ENCODE measurements at places on chromosomes 6 and 20.

- DNase-seq, result no peak
Measured at GRCh38 chr6:44775121-44775520, 387.6 kb downstream of the CDC5L start.

DNA sequence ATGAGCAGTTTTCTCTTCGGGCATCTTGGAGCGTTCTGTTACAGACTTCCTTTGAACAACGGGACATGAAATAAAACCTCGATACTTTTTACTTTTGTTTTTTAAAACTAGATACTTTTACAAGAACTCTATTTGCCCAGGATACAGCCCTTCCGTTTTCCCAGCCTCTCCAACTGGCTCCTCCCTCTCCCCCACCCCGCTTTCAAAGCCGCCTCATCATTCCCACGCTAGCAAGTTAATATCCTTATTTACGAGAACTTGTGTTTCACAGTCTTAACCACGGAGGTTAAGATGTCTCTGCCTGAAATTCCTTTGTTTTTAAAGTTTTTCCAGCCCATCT is 241 bp upstream of the CFAP206 start:
- DNase-seq, result no peak

GRCh38 chr6:160678744-160679401 is 14.8 kb upstream of the LPA start:
- DNase-seq, result no peak

DNA sequence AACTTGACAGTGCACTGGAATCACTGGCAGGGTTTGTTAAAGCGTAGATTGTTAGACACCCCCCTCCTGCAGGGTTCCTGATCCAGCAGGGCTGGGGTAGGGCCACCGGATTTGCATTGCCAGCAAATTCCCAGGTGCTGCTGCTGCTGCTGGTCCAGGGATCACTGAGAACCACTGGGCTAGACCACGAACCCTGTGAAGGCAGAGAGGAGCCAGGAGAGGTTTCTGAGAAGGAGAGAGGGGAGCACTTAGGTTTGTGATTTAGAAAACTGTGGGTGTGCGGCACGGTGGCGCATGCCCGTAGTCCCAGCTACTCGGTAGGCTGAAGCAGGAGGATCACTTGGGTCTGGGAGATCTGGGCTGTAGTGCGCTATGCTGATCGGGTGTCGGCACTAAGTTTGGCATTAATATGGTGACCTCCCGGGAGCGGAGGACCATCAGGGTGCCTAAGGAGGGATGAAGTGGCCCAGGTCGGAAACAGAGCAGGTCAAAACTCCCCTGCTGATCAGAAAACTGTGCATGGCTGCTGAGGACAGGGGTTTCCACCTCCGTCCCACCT is 53.6 kb upstream of the FAM83D start:
- DNase-seq, result no peak

GRCh38 chr6:117829594-117830319 is 77.3 kb upstream of the SLC35F1 start:
- no peak for DNase-seq

DNA sequence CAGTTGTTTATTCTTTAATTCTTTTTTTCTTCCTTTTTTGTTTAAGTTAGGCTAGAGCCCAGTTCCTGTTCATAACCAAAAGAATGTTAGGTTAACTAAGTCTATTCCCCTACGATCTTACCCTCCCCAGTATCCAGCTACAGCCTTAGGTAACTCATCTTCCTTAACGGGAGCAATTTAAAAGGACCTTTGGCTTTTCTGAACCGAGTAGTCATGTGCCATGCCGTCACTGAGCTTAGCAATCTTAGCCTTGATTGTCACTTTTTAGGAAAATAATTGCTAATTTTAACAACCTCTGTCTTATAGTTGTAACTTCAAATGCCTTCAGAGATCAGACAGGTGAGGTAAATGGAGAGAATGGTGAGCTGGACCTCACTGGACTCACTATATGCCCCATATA is 6.2 kb downstream of the METTL24 start:
- no peak for DNase-seq

DNA sequence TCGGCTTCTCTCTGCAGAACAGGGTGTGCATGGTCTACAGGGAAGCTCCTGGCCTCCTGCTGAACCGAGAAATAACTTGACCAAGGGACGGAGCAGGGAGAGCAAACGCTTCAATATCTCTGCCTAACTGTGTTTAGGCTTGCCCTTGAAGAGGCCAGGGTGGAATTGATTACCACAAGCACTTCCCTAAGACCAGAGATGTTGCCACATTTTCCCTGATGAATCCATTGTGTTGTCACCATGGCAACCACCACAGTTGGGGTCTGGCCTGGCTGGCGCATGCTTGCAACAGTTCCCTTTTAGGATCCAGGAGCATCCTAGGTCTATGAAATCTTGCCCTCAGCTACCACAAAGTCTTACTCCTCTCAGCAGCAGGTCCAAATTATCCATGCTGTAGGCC is 213.5 kb upstream of the SULF2 start:
- DNase-seq, result no peak

DNA sequence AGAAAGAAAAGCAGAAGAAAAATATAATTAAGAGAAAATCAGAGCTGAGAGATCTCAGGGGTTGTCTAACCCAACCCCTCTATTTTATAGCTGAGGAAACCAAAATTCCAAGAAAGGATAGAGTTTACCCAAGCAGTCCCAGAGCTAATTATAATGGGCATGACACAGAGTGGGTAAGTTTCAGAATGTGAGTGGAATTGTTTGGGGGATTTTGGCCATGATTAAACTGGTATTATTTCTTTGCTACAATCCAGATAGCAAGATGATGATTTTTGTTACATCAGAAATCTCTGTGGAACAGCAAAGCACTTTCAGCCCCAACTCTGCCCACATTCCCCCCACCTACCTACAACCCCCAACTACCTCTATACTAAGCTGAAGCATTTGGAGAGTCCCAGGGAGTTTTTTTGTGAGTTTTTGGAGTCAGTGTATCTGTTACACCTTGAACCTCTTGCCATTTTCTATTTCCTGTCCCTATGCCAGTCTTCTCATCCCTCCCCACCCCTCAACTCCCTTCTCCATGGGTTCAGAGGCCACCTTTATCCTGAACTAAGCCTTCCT is 24.7 kb downstream of the POFUT1 start:
- no peak for DNase-seq

DNA sequence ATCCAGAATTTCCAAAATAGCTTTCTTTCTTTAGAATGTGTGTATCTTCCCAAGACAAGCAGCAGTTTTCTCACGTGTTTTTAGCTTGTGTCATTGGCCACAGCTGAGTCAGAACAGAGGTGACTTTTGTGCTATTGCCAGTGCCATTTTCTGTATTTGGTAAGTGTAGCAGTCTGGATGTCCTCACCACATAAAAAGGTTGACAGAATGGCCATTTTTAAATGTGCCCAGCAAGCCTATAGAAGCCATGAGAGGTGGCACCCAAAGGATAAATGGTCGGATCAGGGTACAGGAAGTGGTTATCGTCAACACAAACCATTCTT is 269.5 kb upstream of the HSF2 start:
- DNase-seq, result no peak

- DNase-seq, result no peak
Measured at GRCh38 chr6:56804996-56805395, 149.9 kb upstream of the BEND6 start.

GRCh38 chr20:34531608-34532265 is 15.5 kb downstream of the DYNLRB1 start:
- DNase-seq, result no peak

GRCh38 chr6:51487937-51488336 is 599.5 kb downstream of the PKHD1 start:
- DNase-seq, result no peak

- DNase-seq, result no peak
Measured at GRCh38 chr6:39880594-39880993, 53.7 kb downstream of the MOCS1 start.

DNA sequence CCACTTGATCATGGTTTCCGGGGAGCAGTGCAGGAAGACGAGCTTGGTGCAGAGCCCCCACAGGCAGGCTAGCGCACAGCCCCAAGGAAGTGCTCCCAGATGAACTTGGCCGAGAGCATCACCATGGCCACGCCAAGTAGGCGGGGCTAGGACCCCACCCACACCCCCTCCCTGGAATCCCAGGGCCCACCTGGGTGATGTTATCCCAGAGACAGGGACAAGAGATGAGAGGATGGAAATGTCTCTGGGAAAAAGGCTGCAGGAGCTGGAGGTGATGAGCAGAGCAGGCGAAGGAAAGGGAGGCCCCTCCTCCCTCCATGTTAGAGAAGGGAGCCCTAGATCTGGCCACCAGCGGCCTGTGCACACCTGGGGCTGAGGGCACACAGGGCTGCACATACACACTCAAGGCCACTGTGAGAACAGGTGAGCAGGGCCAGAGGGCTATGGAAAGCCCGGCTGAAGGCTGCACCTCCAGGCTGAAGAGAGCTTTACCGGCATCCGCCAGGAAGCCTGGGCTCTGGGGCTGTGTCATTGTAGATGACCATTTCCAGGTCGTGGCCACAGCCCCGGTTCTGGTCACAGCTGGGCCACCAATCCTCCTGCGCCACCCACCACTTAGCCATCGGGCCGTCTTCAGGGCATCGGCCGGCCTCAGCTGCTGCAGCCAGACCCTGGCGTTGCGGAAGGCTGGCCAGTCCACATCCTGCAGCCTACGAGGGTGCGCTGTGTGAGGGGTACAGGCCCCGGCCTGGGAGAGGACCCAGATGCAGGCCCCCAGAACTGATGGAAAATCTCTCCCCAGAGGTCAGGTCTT is 24.9 kb downstream of the NPEPL1 start:
- DNase-seq, result no peak

DNA sequence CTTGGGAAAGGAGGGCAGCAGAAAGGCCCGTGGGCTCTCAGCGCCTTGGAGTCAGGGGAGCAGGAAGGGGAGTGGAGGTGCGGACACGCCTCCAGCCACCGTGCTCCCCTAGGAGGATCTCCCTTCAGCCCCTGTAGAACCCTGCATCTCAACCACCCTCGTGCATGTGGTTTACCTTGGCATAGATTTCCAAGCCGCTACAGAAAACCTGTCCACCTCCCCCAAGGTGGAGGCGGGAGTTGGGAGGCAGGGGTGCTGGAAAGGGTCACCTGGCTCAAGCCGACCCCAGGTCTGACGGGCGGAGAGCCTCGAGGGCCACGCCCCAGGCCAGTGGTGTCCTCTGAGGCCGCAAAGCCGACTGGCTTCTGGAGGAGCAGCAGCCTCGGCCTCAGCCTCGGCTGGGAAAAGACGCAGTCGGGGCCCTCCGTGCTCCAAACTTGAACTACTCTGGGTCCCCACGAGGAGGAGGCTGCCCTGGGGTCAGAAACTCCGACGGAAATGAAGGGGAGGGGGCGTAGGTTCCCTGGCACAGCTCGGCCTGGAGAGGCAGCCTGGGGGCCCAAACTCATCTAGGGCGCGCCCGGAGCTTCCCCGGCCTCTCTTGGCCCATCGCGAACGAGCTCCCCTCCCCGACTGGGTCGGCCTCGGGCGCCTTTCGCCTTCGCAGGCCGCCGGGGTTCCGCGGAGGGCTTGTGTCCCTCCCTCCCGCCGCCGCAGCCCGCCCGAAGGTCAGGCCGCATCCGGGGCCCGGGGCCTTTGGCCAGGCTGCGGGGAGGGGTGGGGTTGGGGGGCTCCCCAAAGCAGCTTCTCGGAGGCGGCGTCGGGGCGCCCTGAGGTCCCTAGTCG is 6.3 kb upstream of the FOXF2 start:
- no peak for DNase-seq

GRCh38 chr6:132153221-132153898 is 202.2 kb upstream of the CCN2 start:
- no peak for DNase-seq

DNA sequence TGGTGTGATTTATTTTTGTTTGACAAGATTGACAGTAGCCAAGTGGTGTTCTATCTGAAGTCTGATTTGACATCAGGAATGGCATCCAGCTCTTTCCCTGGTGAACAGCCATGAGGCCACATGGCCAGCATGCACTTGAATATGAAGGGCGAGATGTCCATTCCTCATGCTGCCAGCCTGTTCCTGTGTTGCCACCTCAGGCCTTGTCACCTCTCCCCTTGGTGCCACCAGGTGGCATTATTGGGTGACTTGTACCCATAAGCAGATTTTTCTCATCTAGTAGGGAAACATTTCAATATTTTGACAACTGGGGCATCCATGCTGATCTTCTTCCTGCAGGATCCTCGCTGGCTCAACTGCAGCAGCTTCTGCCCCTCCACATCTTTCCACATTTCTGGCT is 199.1 kb downstream of the ERMARD start:
- no peak for DNase-seq

DNA sequence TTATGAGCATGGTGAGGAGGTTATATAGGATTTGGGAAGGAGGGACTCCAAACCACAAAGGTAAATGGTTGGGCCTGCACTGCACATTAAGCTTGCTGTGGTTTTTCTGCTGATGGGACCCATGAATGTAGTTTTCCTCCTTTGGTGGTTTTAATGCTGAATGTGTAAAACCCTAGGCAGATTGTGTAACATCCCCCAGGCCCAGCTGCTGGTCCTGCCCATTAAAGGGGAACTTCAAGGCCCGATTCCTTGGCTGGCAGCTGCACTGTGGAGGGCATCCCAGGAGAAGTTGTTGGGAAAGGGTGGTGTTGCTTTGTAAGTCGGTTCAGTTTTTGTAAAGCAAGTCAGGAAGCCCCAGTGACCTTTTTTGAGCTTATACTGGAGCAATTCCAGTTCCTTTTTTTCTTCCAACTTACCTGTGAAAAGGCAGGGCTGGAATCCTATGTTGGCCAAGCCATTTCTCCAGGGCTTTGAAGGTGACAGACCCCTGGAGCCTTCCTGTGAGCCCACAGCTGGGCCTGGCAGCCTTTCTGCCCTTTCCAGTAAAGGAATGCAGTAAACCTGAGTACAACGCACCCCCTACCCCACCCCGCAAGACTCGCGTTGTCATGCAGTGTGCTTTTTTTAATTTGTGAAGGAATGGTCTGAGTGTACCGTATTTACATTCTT is 43.1 kb upstream of the NAA20 start:
- DNase-seq, result no peak

GRCh38 chr20:40813708-40814630 is 124.9 kb upstream of the MAFB start:
- DNase-seq, result no peak

All from NCI-H2081 treated with DMSO at 0.1 percent for 48 hours (cell line).